ENCODE measurements at places on chromosomes 11 and 22. TPM values are rescaled to one million over a fixed set of nuclear protein-coding genes. Genes with fewer than 3 reads are reported as not detected.

The C11orf16 gene
- not detected for total RNA-seq

The FAM180B gene
- not detected for total RNA-seq

The OR8A1 gene
- total RNA-seq, result not detected

The ZP1 gene
- not detected for total RNA-seq

The SLC35E4 gene
- 14.6 TPM for total RNA-seq

The OR4D5 gene
- not detected for total RNA-seq

The KRTAP5-8 gene
- not detected for total RNA-seq

The SLC22A6 gene
- total RNA-seq, result not detected

The GPHA2 gene
- not detected for total RNA-seq

The PRG3 gene
- not detected for total RNA-seq

The PLXNB2 gene
- total RNA-seq, result 159 TPM

The KDM4E gene
- total RNA-seq, result not detected

The CNTF gene
- total RNA-seq, result 2.3 TPM

The API5 gene
- total RNA-seq, result 63.5 TPM

The USH1C gene
- total RNA-seq, result 3.2 TPM

The OR5J2 gene
- total RNA-seq, result not detected

The LMNTD2 gene
- 9.3 TPM for total RNA-seq

The APOA5 gene
- not detected for total RNA-seq

The CENPM gene
- 5.9 TPM for total RNA-seq

The VSIG10L2 gene
- 3.0 TPM for total RNA-seq

The ROBO4 gene
- 18.1 TPM for total RNA-seq

The CASP5 gene
- not detected for total RNA-seq

The RGL4 gene
- total RNA-seq, result not detected

The MIAT gene
- total RNA-seq, result 0.47 TPM

The VPREB3 gene
- not detected for total RNA-seq

The AHNAK gene
- 1,345 TPM for total RNA-seq

The EFCAB6 gene
- 2.3 TPM for total RNA-seq

The SSTR3 gene
- total RNA-seq, result not detected

The TRIM29 gene
- 1,189 TPM for total RNA-seq

The TTC38 gene
- 44.7 TPM for total RNA-seq

The MS4A4A gene
- 4.0 TPM for total RNA-seq
